ENCODE measurements at places on chromosomes 6 and 20.

DNA sequence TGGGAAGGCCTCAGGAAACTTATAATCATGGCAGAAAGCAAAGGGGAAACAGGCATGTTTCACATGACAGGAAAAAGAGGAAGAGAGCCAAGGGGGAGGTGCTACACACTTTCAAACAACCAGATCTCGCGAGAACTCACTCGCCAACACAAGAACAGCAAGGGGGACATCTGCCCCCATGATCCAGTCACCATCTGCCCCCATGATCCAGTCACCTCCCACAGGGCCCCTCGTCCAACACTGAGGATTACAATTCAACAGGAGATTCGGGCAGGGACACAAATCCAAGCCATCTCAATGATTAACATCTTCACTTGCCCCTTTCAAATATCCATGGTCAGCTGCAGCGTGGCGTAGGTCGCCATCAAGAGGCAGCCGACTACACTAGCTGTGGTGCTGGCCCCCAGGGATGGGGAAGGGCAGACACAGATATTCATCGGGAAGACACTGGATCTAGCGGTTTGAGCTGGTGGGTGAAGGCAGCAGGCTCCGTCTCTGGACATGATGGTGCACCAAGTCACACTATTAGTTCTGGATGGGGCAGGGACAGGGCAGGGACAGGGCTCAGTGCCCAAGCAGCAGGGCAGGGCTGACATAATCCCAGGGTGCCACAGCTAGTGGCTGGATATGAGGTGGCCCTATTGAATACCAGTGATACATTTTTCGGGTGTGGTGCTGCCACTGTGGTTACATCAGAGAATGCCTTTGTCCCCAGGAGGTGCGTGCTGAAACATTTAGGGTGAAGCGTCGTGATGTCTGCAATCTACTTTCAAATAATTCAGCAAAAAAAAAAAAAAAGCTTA lies 31.6 kb downstream of the TUBB2B start:
- DNase-seq: no peak

- no peak for DNase-seq
These were observed 9.9 kb downstream of the HAO1 start for GRCh38 chr20:7930343-7930742.

GRCh38 chr6:21873562-21873961 lies 280.0 kb downstream of the SOX4 start:
- DNase-seq: no peak

DNA sequence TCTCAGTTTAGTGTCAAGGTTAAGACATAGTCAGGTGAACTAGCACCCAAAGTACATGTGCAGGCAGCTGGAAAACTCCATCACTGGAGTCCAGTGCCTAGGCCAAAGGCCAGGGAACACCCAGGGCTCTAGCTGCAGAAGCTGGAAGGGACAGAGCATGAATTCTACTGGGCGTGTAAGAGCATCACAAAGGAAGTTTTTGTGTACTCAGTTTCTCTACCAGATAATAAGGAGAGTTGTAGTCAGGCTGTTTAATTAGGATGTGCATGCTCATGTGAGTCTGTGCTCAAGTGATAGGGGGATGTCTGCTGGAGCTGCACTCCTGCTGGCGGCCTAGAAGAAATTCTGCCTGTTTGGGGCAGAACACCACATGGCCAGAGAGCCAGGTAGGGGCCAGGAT lies 8.1 kb downstream of the L3MBTL1 start:
- DNase-seq: no peak

GRCh38 chr6:45387236-45387635 lies 9.5 kb upstream of the SUPT3H start:
- DNase-seq: no peak

All from stimulated activated CD4-positive, alpha-beta T cell treated with anti-CD3 and anti-CD28 coated beads, Interleukin-1b, Interleukin-23, amount 100 ng/mL, for 48 hours (primary cell).